ENCODE measurements at places on chromosomes 5 and 9.

- DNase-seq, result no peak
These were observed 48.7 kb downstream of the COL5A1 start for GRCh38 chr9:134690301-134690751.

- no peak for DNase-seq
These were observed 189.1 kb downstream of the PAX5 start for GRCh38 chr9:36844961-36845360.

DNA sequence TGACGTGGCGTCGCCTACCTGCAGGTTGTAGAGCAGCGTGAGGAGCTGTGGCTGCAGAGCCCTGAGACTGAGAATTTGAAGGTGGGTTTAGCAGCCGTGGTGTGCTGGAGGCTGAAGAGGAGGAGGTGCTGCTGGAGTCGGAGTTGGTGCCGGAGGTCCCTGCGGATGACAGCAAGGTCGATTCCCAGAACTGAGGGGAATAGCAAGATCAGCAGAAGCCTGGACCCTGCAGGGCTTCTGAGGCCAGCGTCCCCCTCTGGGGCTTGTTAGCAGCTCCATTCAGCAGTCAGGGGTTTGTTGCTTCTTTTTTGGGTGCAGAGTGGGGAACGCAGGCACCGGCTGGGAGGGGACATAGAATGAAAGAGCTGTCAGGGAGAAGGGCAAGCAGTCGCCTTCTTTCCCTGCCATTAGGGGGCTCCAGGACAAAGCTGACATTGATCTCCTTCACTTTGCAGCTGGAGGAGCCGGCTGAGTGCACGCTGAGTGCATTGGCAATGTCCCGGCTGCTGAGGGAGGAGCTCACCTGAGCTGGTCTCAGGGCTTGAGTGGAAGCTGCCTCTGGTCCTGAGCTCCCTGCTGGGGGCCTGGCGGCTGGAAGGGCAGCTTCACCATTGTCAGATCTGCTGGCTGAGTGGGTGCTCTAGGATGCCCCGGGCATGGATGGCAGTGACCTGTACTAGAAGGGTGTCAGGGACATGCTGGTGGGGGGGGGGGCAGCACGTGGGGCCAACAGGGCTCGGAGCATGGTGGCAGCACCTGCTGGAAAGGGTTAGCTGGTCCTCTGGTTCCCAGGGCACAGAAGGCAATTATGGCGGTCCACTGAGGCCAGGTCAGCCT, 20.8 kb downstream of the OBP2B start:
- DNase-seq, result no peak

GRCh38 chr9:128414461-128414860, 6.2 kb upstream of the CERCAM start:
- no peak for DNase-seq

GRCh38 chr5:105905392-105905791, 1765.3 kb downstream of the EFNA5 start:
- DNase-seq, result peak; percentile 82

GRCh38 chr5:116699332-116699731, 124.7 kb upstream of the SEMA6A start:
- DNase-seq, result no peak

Measured in fibroblast of the conjunctiva (primary cell).